ENCODE measurements at places on chromosomes 2 and 18.

DNA sequence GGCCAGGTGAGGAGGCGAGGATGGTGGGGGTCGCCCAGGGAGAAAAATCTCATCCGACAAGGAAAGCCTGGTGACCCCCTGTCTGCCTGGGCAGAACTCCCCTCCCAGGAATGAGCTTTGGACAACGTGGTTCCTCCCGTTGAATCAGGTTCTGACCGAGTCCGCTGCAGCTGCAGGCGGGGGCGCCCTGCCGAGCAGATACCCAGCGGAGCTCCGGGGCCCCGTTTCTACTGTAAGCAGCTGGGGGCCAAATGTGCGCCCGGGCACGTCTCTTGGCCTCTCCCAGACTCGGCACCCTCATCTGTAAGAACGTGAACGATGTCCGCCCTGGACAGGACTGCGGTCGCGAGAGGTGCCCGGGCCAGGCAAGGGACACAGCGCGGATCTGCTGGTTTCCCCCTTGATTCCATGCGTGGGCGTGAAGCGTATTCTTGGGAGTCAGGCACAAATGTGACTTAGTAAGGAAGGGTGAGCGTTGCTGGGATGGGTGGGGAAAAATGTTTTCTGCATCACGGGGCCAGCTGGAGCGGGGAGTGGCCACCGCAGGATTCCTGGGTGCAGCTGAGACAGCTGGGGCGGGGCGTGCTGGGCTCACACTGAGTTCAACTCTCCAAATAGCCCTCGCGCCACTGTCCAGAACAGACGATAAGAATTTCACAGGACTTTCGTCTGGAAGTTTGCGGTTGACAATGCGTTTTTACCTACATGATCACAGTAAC is 20.2 kb upstream of the TUBB6 start:
- no peak for DNase-seq

DNA sequence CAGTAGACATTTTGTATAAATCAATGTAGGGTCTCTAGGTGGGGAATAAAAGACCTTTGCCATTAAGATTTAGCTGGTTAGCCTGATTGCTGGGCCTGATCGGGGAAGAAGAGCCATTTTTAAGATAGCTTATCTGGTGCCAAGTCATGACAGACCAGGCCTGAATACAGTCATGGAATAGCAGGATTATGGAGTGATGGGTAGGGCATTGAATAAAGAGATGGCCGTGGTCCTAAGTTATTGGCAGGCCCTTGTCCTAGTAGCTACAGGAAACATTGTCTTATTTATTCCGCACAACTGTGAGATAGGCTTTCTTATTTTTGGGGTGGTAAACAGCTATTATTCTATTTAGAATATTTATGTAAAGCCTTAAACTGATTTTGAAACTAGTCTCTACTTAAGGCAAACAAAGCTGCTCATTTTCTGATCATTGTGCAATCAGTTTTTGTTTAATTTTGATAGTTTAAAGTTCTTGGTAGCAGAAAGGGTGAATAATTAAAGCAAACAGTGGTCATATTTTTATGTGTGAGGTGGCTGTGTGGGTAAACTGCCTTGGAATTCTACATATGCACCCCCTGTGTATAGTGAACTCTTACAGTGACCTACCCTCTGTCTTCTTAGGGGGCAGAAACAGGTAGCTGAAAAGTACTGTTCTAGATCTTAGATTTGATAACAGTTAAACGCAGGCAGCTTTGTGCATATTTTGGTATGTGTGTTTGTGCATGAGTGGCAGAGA is 22.6 kb downstream of the ZNF236 start:
- no peak for DNase-seq

GRCh38 chr2:65708086-65708485 is 275.7 kb upstream of the SPRED2 start:
- no peak for DNase-seq

- no peak for DNase-seq
These were observed 47.5 kb upstream of the KCNF1 start for GRCh38 chr2:10864251-10864650.

- DNase-seq, result no peak
These were observed 78.7 kb upstream of the MSH6 start for GRCh38 chr2:47704287-47704686.

DNA sequence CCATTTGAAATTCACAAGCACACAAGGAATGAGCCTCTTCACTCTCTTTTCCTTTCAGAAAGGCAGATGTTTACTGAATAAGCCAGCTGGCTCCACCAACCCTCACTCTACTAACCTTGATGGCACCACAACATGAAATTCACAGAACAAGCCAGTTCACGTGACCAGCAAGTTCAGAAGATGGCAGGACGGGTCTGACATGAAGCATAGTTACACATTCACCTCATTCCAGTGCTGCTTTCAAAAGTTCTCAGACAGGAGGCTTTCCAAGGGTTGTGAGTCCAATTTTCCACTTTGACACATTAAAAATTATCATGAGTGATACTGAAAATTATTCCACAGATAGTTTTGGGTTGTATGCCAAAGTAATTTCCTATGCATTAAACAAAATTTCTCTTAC is 74.2 kb upstream of the MBOAT2 start:
- no peak for DNase-seq

GRCh38 chr18:65439188-65439587 is 311.6 kb upstream of the CDH7 start:
- no peak for DNase-seq

GRCh38 chr2:48315896-48316194 is 214.1 kb upstream of the STON1 start:
- peak; percentile 1 for DNase-seq

DNA sequence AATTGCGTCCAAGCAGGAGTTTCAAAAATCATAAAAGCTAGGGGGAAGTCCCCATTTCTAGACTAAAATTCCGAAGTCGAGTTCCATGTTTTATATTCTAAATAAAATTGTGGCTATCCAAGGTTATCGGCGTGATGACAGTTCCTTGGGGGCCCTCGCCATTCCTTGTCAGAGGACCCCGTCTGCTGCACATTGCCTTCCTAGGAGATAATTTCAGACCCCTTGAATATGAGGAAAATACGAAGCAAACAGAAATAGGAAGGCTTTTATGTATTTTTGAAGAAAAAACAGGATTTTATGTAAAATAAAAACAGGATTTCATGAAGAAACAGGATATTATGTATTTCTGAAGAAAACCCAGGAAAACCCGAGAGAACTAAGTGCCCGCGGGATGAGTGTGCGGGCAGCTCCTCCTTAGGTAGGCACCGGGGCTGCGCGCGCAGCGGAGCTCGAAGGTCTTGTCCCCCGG is 465 bp upstream of the PLEKHA3 start:
- DNase-seq, result no peak

GRCh38 chr2:136117391-136117841 is 533 bp downstream of the CXCR4 start:
- DNase-seq, result peak; percentile 17

DNA sequence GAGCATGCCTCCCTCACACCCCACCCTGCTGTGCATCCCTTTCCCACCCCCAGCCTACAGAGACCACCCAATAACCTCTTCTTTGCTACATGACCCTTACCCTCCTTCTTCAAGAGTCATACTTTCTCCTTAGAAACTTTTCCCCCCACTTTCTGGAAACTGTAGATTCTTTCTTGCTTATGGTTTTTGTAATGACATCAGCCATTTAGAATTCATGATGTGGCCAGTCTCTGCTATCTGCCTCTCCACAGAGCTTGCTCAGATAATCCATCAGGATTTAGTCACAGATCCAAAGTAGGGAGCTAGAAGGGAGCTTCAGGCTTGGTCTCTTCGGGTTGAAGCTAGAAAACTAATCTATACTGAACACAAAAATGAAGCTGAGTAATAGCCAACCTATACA is 36.5 kb downstream of the GALM start:
- DNase-seq, result no peak

- DNase-seq, result peak; percentile 4
These were observed 1.7 kb downstream of the SCN1A start for GRCh38 chr2:166126007-166126639.

- no peak for DNase-seq
These were observed 69.8 kb upstream of the CD302 start for GRCh38 chr2:159867567-159868361.
